ENCODE measurements at places on chromosomes 6 and 20. TPM values are rescaled to one million over a fixed set of nuclear protein-coding genes. Genes with fewer than 3 reads are reported as not detected.

DNA sequence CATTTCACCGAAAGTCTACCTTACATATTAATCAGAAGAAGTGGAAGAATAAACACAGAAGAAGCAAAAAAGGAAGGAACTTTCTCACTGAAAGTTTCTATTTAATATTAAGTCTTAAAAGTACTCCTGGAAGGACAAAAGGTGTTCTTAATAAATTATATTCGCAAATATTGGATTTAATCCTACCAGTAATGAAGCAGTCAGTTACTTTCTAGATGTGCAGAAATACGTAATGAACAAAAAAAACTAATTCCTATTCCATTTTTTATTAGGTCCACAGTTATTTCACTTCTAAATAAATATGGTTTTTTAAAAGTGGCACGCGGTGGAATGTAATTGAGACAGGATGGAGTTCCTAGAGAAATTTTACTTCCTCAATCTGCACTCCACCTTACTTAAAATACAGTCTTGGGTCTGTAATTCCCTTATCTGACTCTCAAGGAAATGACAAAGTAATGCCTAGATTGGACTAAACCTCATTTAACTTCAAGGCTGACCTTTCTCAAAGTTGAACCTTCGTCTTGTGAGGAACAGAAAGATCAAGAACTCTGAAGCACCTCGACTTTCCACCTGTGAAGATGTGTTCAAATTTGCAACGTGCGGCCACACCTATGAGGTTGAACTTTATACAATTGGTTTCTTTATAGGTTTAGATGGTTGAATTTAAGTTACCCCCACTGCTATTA, 1.1 kb upstream of the TRAM2 start:
- DNase-seq, result no peak

GRCh38 chr6:162785632-162786242, 58.0 kb downstream of the PACRG start:
- no peak for DNase-seq

RBPJL gene
- not detected for total RNA-seq

RAET1E gene
- total RNA-seq, result 9.2 TPM

GTF3C6 gene
- 95.3 TPM for total RNA-seq

- no peak for DNase-seq
Measured at GRCh38 chr6:45415315-45415714, 37.6 kb upstream of the SUPT3H start.

ATP6V1G2 gene
- total RNA-seq, result 4.3 TPM

CGAS gene
- 1.3 TPM for total RNA-seq

MATN4 gene
- total RNA-seq, result not detected

DNA sequence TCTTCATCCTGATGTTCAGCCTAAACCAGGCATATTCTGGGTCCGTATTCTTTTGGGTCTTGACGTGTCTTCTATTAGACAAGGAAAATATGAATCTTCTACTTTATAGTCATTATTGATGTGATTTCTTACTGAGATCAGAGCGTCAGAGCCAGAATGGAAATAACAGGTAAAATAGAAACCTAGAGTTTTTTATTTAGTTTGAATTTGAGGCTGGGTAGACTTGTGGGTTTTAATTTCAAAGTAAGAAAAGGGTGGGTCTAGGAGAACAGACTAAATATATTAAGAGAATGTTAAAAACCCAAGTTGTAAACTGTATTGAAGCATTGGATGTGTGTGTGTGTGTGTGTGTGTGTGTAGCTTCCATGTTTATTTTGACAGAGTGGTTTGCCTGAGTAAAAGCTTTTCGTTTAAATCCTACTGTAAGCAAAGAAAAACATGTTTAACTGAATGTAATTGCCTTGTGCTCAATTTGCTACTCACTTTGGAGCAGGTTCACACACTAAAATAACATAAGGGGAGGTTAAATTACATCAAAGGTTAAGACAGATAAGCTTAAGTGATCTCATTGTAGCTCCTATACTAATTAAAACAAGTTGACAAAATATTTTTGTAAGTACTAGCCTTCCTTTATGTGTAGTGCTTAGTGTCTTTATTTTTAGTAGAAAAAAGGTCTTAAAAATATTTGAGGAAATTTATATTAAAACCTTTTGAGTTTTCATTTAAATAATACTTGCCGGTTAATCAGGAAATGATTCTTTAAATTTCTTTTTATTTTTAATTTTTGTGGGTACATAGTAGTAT, 17.4 kb downstream of the HECA start:
- DNase-seq, result no peak

MMP24 gene
- 1.4 TPM for total RNA-seq
